T-cell (primary cell): ENCODE measurements at places on chromosomes 13 and 19.

DNA sequence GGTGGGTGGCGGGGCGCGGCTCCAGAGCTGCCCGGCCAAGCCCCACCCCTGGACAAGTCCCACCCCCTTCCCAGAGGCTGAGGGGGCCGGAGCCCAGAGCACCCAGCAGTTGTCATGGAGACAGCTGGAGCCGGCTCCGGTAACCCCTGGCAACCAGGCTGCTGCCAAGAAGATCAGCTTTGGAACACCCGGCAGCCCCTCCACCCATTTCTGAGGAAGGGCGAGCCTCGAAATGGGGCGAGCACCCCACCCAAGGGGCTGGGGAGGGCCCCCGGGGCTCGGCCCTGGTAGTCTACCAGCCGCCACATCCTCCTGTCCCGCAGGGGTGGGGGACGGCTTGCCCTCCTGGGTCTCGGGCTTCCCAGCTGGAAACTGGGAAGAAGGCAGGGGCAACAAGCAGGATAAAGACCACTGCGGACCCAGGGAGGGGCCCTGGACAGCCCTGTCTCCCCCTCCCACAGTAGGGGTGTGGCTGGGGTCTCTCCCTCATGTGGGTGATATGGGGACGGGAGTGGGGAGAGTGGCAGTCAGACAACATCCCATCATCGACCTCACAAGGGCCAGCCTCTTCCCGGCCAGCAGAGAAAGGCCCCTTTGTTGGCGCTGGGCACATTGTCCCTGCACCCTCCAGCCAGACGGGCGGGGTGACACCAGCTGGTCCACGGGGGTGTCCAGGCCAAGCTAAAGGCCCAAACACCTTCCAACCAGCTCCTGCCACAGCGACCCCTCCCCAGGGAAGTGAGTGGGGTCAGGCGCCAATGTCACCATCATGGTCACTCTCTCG, 1.5 kb downstream of the CERS1 start:
- DNase-seq: no peak

GRCh38 chr19:10006335-10006708, 4.0 kb downstream of the COL5A3 start:
- no peak for DNase-seq

DNA sequence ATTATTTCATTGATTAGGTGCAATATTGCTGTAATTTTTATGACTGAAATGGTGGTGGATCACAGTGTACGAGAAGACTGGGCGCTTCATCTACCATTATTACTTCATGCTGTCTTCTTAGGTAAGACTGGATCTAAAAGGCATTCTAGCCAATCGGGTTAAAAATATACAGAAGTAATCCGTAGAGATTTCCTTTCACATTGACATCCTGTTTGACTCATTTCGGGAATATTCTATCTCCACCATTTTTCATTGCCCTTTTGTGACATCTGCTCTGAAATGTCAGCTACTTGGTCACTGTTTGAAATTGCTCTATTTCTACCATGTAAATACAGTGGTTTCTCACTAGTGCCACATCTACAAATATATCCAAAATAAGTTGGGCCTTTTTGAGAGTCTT, 90.2 kb downstream of the ZAR1L start:
- DNase-seq: no peak

DNA sequence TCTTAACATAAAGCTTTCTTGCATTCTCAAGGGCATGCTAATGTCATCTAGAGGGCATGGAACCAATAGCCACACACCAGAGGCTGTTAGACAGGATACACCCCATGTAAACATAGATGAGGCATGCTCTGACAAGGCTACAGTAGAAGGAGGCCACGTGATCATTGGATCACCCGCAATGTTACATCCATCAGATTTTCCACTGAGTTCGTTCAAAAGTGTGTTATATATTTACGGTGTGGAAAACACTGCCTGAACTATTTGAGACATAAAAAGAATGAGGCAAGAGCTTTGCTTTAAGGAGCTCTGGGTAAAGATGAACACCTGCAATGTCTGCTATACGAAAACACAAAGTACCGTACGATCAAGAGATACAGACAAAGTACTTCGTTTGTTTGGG, 817.5 kb upstream of the SLC10A2 start:
- no peak for DNase-seq

GRCh38 chr13:31160857-31161556, 697 bp downstream of the HSPH1 start:
- peak; percentile 49 for DNase-seq

GRCh38 chr13:96617528-96617927, 376.7 kb downstream of the OXGR1 start:
- no peak for DNase-seq

DNA sequence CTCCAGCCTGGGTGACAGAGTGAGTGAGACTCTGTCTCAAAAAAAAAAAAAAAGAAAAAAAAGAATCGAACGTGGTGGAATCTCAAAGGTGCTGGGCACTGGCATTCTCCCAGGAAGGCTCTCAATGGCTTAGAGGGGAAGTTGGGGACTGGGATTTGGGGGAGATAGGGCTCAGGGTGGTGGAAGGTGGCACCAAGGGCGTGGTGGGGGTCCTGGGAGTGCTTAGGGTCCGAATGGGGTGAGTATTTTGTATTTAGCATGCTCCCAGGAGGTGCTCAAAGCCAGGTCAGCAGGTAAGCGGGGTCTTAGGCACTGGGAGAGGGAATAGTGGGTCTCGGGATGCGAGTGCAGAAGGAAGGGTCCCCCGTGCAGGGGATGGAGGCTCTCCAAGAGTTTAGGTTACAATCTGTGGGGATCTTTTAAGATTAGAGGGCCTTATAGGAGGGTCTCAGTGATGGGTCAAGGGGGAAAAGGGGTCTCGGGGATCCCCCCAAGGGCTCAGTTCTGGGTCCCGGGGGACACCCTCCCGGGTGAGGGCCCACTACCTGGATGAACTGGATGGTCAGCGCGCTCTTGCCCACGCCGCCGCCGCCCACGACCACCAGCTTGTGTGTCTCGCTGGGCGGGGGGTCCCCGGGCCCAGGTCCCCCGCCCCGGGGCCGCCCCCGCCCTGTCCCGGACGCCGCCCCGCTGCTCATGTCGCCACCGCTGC, 386 bp downstream of the RRAS start:
- DNase-seq: no peak
